CD4-positive, alpha-beta T cell treated with Interleukin-17A for 1 hour (primary cell): ENCODE measurements at places on chromosomes 2 and 18.

GRCh38 chr18:3967359-3968180 is 487.5 kb downstream of the DLGAP1 start:
- no peak for DNase-seq

GRCh38 chr2:24747299-24747698 is 45.9 kb downstream of the PTRHD1 start:
- DNase-seq, result no peak

GRCh38 chr2:235960011-235960715 is 208.0 kb downstream of the GBX2 start:
- no peak for DNase-seq

GRCh38 chr18:53025247-53025646 is 685.2 kb downstream of the DCC start:
- DNase-seq, result no peak

- no peak for DNase-seq
Observed at GRCh38 chr2:134773335-134773734, 54.5 kb upstream of the TMEM163 start.

DNA sequence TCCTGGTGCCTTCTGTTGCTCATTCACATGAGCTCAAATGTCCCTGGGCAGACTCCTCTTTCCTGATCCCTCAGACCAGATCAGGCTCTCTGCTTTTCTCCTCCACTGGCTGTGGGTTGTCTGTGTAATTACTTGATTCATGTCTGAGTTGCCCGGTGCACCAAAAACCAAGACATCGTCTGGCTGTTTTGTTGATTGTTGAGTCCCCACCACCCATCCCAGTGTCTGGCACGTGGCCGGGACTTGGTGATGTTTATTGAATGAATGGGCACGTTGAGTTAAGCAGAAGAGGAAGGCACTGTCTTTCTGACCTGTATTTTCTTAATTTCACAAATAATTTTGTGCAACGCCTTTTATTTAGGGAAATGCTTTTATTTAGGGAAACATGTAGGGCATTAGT is 499.1 kb upstream of the HS6ST1 start:
- no peak for DNase-seq

DNA sequence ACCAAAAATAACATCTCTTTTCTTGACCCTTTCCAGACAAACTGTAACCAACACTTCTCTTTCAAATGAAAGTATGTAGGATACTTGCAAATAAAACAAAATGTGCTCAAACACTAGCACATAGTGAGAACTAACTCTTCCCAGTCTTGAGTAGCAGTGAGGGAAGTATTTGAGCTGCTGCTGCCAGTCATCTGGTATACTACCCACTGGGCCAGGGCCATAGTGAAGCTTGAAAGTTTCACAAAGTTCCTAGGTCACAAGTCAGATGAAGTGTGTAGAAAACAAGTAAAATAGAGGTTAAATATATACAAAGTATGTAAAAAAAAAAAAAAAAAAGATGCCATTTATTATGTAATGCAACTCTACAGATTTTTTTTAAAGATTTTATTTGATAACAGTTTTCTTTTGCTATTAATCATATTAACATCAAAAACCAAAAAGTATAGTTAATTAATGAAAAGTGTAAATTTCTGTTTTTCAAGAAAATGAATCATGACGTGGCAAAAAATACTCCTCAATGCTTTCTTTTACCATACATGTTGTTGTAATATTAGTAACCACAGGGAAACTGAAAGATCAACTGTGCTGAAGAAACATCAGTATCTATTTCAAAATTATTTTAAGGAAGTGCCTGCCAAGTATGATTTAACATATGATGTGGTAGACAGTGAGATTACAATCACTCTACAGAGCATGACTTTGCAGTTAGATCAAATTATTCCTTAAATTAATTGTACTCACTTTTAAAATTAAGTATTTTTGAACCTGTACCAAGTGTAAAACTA is 21.6 kb upstream of the TRIB2 start:
- no peak for DNase-seq

DNA sequence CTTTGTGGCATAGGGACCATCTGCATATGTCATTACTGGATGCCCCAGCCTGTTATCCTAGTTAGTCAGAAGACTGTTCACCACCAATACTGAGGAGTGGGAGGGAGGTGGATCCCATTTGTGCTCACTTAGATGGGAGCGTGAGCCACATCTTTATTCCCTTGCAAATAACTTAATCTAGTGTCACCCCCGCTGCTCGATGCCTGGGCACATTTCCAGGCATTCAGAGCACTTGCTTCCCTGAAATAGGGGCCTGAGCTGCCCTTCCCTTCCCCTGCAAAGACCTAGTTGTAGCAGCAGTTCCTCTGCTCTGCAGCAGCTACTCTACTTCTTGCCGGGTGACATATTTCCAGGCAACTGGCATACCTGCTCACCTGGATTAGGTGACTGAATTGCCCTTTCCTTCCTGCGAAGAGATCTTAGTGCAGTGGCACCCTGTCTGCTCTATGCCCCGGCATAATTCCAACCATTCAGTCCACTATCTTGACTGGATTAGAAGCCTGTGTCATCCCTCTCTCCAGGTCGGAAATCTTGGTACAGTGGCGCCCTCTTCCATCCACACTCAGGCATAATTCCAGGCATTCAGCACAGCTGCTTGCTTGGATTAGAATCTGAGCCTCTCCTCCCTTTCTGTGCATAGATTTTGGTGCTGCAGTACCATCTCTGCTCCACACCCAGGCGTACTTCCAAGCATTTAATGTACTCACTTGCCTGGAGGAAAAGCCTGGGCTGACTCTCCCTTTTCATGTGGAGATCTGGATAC is 1389.1 kb upstream of the TMEFF2 start:
- no peak for DNase-seq

GRCh38 chr2:178484245-178485041 is 4.2 kb downstream of the PLEKHA3 start:
- no peak for DNase-seq

GRCh38 chr18:6370410-6370809 is 44.3 kb downstream of the L3MBTL4 start:
- no peak for DNase-seq

DNA sequence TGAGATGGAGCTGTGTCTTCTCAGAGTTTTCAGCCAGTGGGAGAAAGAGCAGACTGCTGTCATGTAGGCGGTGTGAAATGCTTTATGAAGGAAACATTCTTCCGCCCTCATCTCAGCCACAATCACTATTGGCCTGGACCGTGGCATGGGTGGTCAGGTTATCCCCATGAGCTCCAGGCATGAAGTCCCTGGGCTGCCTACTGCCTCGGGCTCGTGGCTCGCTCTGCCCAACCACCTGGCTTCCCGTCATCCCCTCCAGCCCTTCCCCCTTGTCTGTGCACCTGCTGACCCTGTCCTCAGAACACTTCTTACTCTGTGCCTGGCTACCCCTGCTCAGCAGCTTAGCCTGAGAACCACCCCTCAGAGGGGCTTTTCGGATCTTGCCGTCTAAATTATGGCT is 15.5 kb downstream of the COLEC11 start:
- no peak for DNase-seq

- no peak for DNase-seq
Observed at GRCh38 chr2:123448801-123449200, 576.3 kb upstream of the CNTNAP5 start.

GRCh38 chr2:151049746-151050145 is 211.9 kb downstream of the RBM43 start:
- DNase-seq, result no peak

GRCh38 chr18:59839246-59839645 is 60.5 kb upstream of the PMAIP1 start:
- no peak for DNase-seq

DNA sequence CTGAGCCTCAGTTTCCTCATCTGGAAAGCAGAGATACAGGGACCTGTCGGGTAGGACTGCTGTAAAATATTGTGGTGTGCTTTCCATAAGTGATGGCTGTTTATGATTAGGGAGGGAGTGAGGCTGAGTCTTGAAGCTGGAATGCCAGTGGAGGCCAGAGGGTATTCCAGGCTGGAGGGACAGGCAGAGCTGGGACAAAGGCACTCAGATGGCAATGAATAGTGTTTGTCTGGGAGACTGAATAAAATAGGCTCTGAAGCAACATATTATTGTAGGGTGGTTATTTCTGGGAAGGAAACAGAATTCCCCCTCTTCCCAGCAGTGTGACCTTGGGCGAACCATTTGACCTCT is 120.7 kb downstream of the INHBB start:
- DNase-seq, result no peak

DNA sequence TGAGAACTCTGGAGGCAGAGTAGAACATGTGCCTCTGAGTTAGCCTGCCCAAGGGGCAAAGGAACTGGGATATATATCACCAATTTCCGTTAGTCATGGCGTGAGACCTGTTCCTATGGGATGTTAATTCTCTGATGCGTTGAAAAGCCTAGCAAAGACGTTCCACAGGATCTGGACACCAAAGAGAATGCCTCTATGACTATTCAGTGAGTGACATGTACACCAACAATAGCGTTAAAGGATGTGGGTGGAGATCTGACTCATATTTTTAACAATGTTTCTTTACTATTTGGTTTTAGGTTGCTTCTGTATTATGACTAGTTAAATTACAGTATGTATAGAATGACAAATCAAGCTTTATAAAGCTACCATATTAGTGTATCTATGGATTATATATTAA is 320.9 kb upstream of the MC4R start:
- no peak for DNase-seq

DNA sequence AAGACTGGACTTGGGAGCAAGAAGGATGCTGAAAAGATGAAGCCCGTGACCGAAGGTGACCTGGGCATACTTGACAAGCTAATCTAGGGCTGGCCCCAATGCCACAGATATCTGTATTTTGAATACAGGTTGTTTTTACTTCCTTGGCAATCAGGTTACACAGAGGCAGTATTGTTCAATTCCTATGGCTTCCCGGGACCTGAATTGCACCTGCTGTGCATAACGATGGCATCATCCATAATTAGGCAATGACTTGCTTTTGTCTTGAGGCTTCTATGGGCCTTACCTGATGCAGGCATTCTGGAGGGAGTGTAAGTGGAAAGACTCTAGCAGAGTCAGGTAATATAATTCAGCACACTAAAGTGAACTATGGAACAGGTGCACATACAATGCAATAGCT is 60.6 kb upstream of the CUL3 start:
- no peak for DNase-seq

DNA sequence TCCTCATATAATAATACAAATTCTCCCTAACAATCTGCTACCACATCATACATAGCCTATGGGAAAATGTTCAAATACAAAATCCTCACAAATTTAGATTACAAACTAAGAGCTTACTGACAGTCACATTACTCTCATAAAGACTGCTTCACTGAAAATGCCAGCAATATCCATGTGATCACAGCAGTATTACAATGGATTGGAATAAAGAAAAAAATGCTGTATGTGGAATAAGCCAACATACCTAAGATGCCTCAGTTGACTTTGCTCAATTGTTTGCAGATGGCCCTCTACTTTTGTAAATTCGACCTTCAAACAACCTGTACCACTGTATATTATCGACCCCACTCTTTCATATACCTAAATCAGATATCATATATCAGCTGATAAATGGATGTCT is 88.7 kb downstream of the DYM start:
- no peak for DNase-seq

- no peak for DNase-seq
Observed at GRCh38 chr2:120583851-120584570, 151.7 kb upstream of the GLI2 start.

- DNase-seq, result no peak
Observed at GRCh38 chr2:38776531-38776930, 1.5 kb upstream of the GEMIN6 start.

DNA sequence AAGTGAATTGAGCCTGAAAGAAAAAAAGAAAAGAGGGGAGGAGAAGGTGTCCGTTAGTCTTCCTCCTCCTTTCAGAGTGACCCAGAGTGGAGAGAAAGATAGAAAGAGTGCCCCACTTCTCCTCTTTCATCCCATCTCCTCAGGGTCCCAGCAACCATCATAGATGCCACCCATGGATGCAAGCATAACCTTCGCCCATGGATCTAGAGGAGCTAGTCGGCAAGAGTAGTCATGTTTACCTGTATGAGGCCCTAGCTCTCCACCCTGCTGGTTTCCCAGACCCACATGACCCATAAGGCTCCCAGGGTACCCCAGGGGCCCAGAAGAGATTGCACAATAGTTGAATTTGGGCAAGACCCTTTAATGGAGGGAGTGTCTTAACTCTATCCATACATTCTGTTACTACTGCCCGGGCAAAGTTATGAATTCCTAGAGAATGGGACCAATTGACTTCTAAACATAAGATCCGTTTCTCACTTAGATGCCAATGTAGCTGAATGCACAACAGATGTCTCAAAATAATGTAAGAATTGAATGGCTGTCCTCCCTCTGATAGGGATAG is 56.1 kb upstream of the CDCA7 start:
- DNase-seq, result no peak

- DNase-seq, result no peak
Observed at GRCh38 chr2:25809646-25810045, 68.6 kb downstream of the ASXL2 start.

DNA sequence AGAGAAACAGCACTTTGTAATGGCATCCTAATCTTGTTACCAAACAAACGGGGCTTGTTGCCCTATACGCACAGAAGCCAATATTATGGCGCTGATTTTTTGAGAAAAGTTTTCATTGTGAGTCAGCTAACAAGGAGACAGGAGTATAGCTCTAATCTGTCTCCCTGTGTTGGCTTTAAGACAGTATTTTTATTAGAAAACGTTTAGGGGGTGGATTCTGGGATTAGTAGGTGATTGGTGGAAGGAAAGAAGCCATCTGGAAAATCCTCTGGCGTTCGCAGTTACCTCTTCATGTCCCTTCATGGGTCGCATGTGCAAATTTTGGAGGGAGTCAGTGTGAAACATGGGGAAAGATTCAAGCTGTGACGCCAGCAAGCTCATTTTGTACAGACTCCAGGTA is 698 bp upstream of the TMEM237 start:
- DNase-seq, result no peak

- no peak for DNase-seq
Observed at GRCh38 chr2:71631411-71631931, 178.1 kb downstream of the DYSF start.

- DNase-seq, result no peak
Observed at GRCh38 chr2:134362152-134362668, 108.3 kb downstream of the MGAT5 start.

GRCh38 chr2:8447610-8448221 is 234.1 kb upstream of the ID2 start:
- no peak for DNase-seq

GRCh38 chr2:74538881-74539339 is 9.2 kb downstream of the HTRA2 start:
- no peak for DNase-seq

DNA sequence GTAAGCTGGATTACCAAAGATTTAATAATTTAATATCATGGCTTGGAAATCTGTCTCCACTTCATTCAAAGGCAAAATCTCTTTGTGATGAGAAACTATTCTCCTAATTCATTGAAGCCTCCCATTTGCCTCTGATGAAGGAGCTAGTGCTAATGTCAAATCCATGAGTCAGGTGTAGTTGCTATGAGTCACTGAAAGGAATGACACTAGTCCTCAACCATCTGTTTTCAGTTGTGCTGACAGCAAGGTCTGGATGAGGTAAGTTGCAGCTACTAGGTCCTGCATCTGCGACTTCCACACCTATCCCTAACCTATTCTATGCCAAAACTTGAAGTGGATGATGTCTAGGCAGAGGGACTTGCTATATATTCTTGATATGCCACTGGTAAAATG is 324.0 kb upstream of the UBE2E3 start:
- DNase-seq, result no peak

GRCh38 chr2:11795590-11795989 is 49.2 kb downstream of the LPIN1 start:
- DNase-seq, result no peak
